CD4-positive, alpha-beta T cell treated with Interleukin-4 for 1 hour (primary cell): ENCODE measurements at places on chromosomes 1 and 21.

DNA sequence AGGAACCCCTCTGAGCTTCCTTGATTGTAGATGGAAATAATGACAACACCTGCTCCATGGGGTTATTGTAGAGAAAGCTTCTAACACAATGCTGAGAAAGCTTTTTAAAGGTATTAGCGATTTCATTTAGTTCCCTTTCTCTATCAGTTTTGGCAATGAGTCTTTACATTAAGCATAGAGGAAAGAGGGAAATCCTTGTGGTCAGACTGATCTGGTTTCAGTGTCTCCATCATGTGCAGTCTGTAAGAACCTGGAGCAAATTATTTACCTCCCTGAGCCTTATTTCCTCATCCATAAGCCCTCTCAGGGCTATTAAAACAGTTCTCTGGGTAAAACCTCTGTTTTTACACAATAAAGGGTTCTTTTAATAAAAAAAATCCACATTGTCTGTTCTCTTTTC lies 87.5 kb downstream of the FGGY start:
- no peak for DNase-seq

- no peak for DNase-seq
These were observed 1.3 kb upstream of the H3-3A start for GRCh38 chr1:226061068-226061840.

GRCh38 chr21:17903029-17903806 lies 84.1 kb upstream of the C21orf91 start:
- peak; percentile 68 for DNase-seq

- no peak for DNase-seq
These were observed 10.4 kb upstream of the TMEM240 start for GRCh38 chr1:1550591-1551432.

- DNase-seq, result no peak
These were observed 27.0 kb upstream of the SERBP1 start for GRCh38 chr1:67457247-67457646.

DNA sequence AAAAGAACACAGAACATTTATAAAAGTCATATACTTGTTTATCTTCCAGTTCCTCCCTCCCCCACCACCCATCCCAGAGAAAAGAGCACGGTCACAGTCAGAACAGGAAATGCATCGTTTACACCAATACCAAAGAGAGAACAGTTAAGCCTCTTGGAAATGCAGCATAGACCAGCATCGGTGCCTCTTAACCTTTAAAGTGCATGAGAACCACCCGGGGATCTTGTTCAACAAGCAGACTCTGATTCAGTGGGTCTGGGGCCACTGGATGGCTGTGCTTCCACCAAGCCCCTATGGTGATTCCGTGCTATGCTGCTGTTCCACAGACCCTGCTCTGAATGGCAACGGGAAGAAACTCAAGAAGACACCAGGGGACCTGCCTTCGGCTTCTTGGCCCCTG lies 19.2 kb downstream of the FAM89A start:
- no peak for DNase-seq

GRCh38 chr1:116279715-116280114 lies 93.3 kb upstream of the ATP1A1 start:
- DNase-seq, result no peak

GRCh38 chr1:31755850-31756492 lies 8.2 kb downstream of the ADGRB2 start:
- no peak for DNase-seq

DNA sequence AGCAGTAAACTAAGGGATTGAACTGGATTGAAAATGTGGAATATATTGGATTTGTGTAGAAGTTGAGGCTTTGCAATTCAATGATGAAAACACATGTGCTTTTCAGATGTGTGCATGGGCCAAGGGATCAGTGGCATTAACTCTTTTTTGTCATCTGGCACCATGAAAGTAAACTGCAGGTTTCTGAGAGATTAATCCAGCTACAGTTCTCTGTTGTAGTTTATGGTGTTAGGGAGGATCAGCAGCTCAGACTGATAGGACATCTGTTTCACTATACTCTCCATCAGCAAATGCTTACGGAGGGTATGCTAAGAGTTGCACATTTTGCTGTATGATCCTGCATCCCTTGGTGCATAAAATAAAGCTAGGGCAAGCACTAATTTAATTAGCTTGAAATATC lies 82.6 kb downstream of the C1orf21 start:
- DNase-seq, result no peak

GRCh38 chr1:96558635-96559034 lies 162.9 kb upstream of the PTBP2 start:
- no peak for DNase-seq

GRCh38 chr1:33305816-33306652 lies 14.9 kb downstream of the A3GALT2 start:
- no peak for DNase-seq

GRCh38 chr1:231392389-231393131 lies 29.5 kb downstream of the EGLN1 start:
- DNase-seq, result no peak

DNA sequence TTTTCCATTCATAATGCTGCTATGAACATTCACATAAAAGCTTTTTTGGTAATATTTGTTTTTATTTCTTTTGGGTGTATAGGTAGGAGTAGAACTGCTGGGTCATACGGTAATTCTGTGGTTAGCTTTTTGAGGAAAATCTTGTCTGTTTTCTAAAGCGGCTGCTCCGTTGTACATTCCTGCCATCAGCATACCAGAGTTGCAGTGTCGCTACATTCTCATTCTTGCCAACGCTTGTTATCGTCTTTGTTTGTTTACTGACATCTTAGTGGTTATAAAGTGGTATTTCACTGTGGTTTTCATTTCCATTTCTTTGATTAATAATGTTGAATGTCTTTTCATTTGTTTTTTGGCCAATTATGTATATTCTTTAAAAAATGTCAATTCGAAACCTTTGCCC lies 469.8 kb upstream of the ZP4 start:
- DNase-seq, result no peak

DNA sequence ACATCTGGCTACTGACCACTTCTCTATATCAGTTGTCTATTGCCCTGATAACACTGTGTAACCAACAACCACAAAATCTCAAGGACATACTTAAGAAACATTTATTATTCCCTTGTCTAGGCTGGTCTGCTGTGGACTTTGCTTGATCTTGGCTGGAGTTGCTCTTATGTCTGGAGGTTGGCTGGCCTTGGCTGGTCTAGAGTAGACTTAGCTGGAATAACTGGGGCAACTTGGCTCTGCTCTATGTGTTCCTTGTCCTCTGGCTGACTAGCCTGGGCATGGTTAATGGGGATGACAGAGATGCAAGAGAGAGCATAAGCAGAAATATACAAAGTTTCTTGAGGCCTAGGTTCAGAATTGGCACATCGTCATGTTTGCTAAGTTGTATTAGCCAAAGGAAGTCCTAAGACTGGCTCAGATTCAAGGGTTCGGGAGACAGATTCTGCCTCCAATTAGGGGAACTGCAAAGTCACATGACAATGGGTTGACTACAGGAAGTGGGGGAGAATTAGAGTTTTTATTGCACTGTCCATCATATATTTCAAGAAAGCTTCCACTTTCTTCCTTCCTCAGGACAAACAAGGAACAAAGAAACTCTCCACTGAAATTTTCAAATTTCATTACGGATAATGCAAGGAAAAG lies 61.4 kb upstream of the HMCN1 start:
- DNase-seq, result no peak

DNA sequence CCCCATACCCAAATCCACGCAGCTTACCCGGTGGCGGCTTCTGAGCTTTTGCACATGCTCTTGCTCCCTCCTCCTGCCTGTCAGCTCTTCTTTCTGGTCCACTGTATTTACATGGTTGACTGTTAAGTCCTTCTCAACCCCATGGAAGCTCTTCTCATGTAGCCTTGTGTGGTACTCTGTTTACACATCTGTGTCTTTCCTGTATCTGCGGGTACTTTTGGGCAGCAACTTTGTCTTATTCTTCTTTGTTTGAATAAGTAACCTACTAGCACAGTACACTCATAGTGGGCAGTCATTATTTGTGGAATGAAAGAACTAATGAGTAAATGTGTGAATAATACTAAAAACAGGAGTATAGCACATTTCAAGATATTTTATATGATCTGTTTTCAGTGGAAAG lies 88.5 kb upstream of the GPR88 start:
- peak; percentile 49 for DNase-seq

DNA sequence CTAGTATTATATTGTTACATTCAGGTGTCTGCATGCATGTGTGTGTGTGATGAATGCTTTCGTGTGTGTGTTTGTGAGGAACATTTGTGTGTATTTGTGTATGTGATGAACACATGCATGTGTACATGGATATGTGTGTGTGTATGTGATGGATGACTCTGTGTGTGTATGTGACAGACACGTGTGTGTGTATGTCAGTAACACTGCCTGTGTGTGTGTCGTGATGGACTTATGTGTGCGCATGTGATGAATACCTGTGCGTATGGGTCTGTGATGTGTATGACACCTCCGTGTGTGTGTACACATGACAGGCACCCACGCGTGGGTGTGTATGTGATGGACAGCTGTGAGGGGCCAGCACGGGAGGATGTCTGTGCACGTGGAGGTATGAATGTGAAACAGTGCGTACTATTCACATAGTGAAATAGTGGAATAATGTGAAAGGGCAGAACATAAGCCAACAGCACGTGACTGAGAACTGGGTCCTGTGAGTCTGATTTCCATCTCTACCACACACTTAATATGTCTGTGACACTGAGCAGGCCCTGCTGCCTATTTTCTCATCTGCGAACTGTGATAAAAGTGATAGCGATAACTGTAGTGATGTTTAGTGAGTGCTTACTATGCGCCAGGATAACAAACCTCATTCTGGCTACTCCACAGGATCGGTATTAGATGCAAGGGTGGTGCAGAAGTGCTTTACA lies 41.8 kb upstream of the CSF3R start:
- no peak for DNase-seq

GRCh38 chr21:38914528-38915293 lies 109.0 kb downstream of the ETS2 start:
- no peak for DNase-seq

GRCh38 chr1:180909462-180909976 lies 3.2 kb upstream of the KIAA1614 start:
- DNase-seq, result no peak

DNA sequence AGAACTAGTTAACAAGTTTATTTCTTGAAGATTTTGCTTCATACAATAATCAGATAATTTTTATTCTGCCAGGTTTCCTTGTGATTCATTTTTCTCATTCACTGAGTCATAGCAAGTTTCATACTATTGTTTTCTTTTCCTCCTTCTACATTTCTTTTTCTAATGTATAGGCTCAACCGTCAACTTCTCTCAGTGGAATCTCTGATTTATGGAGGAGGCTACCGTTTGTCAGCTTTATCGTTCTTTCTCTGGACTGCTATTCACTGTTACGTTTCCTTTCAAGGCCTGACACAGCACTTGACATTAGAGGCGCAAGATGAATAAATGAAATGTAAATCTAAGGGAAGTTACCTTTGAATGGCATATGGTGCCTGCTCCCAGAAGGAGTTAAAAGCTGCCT lies 284.3 kb upstream of the NR5A2 start:
- DNase-seq, result no peak

DNA sequence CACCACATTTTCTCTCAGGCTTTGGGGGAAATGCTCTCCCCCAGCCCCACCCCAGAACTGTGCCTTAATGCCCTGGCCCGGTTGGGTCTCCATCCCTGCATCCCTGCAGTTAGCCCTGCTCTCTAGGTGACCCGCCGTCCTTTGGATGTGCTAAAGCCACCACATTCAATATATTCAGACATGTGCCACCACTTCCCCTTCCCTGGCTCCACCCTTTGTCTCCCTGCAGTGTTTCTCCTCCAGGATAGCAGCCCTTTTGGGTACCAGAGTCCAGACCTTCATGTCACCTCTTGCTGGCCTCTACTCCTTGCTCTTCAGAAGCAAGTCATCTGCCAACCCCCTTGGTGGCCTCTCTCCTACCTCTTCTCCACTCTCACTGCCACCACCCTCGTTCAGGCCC lies 41.8 kb downstream of the RUNX1 start:
- DNase-seq, result no peak

- DNase-seq, result no peak
These were observed 52.0 kb upstream of the FAM20B start for GRCh38 chr1:178973652-178974101.

DNA sequence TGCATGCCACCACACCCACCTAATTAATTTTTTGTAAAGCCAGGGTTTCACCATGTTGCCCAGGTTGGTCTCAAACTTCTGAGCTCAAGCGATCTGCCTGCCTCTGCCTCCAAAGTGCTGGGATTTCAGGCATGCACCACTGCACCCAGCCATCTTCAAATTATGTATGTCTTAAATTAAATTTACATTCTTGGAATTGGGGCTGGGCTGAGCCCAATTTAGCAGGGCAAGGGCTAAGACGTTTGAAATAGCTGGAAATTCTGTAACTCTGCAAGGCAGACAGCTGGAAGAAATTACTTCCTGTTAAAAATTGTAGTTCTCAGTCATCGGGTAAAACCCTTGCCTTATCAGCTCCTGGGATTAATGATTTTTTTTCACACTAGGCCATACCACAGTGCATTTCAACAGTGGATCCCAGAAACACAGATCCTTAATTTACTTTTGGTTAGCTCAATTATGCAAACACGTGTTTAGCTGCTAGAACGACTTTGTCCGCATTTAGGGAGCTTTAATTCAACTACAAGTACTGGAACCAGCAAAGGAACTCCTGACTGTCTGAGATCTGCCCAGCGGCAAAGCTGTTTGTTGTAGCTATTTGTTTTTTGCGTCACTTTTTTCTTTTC lies 83.3 kb downstream of the OLFML3 start:
- no peak for DNase-seq

DNA sequence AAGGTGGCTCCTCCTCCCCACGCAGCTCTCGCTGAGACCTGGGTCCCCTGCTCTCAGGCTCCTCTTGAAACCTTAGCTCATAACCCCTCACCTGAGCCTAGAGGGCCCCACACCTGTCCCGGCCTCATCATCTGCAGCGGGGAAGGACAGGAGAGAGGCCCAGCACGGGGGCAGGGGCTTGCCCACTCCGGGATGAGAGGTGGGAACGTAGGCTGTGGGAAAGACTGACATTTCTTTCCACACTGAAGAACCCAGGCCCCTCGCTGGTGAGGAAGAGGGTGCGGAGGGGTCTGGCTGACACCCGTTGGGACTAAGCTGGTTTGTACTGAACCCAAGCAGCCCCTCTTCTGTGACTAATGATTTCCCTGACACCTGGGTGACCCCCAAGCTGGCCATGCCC lies 14.0 kb upstream of the NES start:
- no peak for DNase-seq

DNA sequence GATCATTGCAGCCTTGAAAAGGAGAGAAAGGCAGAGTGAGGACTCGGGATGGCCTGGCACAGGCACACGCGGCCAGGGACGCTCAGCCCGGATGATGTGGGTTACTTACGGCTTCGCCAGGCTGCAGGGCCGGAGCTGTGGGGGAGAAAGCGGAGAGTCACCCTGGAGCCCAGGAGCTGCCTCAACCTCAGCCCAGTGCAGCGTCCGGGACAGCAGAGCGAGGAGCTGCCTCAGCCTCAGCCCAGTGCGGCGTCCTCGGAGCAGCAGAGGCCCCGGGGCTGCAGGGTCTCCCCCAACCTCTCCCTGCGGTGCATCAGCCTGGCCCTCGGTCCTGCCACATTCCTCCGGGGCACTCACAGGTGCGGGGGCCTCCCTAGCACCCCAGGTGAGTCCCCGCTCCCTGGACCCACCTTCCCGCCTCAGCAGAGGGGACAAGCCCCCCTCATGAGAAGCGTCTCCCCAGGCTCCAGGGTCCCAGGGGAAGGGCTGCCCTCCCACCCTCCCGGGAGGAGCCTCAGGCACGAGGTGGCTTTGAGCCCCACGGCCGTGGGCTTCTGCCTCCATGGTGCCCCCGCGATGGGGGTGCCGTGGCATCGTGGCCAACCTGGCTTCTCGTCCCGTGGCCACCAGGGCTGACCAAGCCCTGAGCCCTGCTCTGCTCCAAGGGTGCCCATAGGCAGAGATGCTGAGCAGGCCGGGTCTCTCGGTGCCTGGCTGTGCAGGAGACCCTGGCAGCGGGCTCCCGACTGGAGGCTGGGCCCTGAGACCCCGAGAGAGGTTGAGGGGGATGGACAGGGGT lies 10.5 kb upstream of the RNF223 start:
- no peak for DNase-seq
